ENCODE measurements at places on chromosomes 5 and 9.

GRCh38 chr5:173320259-173320658 lies 8.0 kb downstream of the STC2 start:
- no peak for DNase-seq

DNA sequence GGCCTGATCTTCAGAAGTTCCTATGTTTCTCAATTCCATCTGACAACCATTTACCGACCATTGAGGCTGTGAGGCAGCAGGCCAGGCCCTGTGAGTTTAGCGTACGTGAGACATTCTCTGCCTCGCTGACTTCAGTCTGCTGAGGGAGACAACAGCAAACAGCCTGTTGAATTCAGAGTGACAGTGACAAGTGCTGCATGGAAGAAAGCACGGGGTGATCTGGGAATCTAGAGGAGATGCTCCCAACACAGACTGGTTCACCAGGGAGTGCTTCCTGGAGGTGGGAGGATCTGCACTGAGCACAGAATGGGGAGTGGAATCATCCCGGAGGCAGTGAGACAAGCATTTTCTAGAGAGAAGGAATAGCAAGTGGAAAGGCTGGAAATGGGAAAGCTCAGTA lies 10.0 kb upstream of the DDX41 start:
- no peak for DNase-seq

DNA sequence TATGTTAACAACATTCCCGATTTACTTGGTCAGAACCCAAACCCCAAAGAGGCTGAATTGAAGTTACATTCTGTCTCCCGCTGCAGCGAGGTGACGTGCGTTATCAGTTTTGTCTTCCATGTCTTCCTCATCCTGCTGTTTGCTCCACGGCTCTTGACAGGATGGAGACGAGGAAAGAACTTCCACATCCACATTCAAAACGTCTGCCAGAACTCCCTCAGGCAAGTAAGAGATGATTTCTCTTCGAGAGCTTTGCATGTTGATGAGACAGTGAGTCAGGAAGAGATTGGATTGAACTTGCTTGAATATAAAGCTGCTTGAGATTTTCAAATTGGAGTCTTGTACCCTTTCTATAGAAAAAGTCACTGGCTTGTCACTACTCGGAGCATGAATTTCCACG lies 242.6 kb downstream of the AUH start:
- DNase-seq, result no peak

DNA sequence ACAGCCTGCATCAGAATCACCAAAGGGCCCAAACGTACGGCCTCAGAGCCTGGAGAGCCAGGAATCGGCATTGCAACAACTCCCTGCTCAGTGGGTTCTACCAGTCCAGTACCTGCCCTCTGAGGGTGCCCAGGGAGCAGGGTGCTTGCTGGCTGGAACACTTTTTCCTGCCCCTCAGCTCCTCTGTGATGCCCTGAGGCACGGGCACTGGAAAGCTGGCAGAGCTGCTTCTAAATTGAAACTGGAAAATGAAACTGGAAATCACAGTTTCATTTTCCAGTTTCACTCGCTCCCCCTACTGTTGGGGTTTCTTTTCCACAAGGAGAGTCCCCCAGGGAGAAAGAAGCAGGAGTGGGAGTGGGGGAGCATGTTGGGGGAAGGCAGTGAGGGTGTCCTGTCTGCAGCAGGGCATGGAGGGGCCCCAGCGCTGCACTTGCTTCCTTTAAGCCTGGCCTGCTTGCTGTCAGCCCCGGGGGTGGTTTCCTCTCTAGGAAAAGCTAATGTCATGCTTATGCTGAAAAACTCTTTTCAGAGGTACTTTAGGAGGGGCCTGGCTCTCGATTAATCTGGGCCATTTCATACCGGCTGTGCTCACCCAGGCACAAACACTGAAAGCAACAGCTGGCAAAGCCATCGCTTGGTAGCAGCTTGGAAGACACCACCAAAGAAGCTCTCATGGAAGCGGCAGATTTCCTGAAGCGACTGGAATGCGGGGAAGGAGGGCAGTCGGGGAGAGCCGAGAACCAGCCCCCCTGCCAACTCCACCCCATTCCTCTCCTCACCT lies 26.2 kb downstream of the IRF1 start:
- peak; percentile 41 for DNase-seq

DNA sequence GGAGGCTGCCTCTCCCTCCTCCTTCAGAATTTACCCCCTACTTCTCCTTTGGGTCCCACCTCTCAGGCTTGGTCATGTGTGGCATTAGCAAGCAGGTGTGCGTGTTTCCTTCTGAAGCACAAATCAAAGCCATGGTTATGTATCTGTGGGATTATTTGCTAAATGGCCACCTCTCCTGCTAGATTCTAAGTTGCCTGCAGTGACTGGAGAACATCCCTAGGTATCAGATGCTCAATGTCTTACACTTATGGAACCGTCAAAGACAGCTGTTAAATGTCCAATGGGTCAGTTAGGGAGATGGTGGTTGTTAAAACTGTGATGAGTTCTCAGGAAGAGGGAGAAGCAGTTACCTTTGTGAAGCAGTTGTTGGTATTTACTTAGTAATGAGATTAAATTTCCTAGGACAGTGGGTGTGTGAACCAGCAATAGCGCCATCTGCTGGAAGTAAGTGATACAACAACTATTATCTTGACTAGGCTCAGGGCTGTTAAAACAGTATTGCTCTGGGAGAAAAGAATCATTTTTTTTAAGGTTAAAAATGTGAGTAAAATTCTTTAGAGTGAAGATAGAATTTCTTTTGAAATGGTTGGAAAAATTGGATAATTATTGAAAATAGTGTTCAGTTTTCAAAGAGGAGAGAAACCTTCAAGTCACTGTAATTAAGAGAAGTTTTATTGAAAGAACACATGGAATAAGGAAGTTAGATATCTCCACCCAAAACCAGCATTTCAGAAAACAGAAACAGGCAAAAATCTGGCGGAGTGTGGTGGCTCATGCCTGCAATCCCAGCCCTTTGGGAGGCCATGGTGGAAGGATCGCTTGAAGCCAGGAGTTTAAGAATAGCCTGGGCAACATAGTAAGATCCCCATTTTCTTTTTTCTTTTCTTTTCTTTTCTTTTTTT lies 71.3 kb downstream of the TMC1 start:
- peak; percentile 58 for DNase-seq

DNA sequence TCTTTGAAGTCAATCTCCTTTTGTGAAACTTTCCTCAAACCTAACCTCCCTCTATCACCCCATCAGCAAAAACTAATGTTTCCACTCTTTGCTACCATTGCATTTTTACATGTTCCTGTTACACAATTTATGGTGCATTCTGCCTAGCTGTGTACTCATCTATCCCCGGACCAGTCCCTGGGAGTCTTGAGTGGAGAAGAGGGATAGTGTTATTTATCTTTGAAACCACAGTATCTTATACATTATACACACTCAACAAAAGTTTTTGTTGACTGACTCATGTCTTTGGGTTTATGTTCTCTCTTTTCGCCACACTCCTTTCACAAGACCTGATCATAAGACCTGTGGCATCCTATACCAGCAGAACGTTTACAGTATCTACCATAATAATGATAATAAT lies 26.4 kb downstream of the TNFAIP8 start:
- DNase-seq, result no peak

DNA sequence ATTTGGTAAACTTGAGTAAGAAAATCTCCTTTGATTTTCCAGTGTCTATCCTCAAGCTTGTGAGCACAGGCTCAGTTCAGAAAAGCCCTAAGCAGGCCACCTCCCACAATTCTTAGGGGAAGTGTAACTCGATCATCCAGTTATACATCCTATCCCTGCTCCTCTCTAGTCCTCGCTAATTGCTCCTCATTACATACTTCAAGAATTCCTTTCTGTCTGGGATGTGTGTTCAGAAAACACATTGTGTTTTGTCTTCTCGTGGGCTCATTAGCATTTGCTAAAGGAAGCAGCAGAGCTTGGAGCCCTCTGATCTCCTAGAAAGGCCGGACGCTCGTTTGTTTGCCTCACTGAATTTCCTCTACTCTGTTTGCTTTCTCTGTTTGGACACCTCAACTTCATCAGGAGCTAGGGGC lies 268.2 kb upstream of the RFX3 start:
- DNase-seq, result no peak

DNA sequence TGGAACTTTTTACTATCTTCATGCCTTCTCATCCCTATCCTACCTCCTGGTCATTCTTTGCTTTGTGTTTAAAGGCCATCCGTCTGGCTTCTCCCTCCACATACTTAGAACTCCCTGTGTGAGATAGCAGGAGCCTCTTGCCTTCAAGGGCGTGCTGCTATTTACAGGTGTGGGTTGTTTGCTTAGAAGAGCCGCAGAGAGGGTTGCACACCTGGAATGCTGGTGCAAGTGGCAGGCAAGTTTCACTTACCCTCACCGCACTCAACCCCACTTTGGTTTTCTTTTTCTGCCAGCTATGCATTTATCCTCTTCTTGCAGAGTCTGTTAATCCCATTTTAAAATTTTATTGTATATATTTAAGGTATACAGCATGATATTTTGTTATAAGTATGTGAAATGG lies 12.6 kb downstream of the SKP2 start:
- DNase-seq, result no peak

DNA sequence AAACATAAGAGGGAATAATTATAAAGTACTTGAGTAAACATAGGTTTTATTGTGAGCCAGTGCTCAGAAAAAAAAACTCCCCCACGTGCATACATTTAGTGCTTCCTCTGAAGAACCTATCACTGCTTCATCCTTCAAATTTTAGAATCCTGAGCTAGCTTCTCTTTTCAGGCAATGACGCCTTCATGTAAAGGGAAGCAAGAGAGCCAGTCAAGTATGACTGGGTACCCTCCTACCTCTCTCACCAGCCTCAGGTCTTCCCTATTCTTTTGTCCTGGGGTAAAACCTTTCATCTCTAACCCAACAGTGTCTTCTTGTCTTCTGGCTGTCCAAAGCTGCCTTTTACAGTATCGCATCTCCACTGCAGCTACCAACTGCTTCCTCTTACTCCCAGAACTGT lies 32.0 kb downstream of the PLPP1 start:
- no peak for DNase-seq

- DNase-seq, result no peak
These were observed 240.6 kb upstream of the MAP3K1 start for GRCh38 chr5:56574778-56575177.

- no peak for DNase-seq
These were observed 146.9 kb upstream of the DMRT1 start for GRCh38 chr9:694403-695154.

DNA sequence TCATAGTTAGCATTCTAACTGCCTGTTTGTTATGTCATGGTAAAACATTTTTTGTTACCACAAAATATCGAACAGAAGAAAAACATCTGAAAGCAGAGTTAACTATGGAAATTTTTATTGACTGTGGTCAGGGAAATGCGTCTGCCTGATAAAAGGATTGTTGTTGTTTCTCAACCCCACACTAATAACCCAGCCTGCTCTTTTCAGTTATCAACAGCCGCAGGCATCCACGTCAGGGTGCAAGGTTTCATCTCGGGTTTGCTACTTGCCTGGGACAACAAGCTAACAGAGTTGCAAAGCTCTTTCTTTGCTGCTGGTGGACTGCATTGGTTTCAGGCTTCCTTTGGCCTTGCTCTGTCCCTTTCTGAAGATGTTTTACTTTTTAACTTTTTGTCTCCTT lies 969.2 kb downstream of the CDH18 start:
- DNase-seq, result no peak

DNA sequence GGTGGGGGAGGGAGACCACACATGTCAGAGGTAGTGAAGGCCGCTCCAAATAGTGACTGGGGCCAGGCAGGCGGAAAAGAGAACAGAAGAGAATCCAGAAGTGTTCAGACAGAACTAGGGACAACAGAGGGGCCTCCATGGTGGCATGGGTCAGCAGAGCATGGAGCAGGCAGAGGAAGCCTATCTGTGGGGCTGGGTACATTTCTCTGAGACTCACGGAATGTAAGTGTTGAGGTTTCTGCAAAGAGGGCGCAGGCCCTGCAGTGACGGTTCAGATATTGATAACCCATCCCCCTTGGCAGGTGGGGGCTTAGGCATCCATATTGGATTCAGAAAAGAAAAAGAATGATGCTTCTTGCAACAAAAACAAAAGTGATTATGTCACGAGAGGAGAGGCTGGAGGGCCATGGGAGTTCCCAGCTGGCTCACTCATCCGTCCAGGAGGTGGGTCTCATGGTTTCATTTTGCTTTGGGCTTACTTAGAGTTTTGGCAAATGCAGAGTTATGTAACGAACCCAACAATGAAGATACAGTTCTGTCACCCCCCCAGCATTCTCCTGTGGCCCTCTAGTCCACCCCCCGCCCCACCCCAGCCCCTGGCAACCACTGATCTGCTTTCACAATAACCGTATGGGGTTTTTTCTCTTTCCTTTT lies 5.4 kb upstream of the RMND5B start:
- DNase-seq, result no peak

DNA sequence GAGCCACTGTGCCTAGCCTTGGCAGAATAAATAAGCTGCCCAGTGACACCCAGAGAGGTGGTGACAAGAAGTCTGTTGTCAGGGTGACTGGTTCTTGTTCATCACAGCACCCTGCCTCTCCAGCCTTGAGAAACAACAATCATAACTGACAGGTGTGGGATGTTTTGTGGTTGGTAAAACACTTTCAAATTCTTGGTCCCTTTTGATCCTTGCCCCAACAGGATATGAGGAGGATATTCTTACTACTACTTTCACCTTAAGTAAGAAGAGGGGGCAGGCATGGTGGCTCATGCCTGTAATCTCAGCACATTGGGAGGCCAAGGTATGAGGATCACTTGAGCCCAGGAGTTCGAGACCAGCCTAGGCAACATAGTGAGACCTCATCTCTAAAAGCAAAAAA lies 14.2 kb upstream of the FRRS1L start:
- peak; percentile 21 for DNase-seq

DNA sequence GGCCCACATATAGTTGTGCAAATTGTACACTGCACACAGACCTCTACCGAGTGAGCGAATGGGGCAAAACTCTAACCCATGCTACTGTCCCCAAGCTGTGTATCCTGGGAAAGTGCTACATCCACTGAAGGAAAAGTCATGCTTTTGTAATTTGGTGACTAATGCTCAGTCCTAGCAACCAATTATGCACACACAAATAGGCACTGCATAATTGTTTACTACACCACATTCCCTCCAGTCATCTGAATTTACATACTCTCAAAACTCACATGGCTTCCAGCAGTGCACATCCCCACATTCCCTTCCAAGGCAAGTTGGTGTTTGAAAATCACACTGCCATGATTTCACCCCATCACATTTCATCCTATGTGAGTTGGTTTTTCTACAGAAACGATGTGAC lies 125.9 kb upstream of the OSMR start:
- no peak for DNase-seq

DNA sequence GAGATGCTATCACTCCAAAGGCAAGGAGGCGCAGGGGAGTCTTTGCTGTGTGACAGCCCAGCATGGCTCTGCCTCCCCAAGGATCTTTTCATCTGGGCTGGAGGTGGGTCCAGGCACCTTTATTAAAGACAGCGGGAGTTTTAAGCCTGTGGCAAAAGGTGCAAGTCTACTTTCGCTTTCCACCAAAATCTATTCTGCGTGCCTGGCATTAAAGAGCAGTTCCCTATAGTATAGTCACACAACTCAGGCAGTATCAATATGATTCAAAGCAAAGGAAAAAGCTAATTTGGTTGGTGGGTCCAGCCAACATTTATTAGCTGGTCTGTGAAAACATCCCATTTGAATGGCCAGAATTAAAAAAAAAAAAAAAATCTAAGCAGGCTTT lies 398.7 kb downstream of the EBF1 start:
- DNase-seq, result no peak

All from CD4-positive, alpha-beta T cell treated with Interleukin-10 for 1 hour (primary cell).